ENCODE measurements at places on chromosomes 16 and 17. TPM values are rescaled to one million over a fixed set of nuclear protein-coding genes. Genes with fewer than 3 reads are reported as not detected.

GRCh38 chr17:12603566-12603965, 62.1 kb upstream of the MYOCD start:
- DNase-seq, result no peak

DNA sequence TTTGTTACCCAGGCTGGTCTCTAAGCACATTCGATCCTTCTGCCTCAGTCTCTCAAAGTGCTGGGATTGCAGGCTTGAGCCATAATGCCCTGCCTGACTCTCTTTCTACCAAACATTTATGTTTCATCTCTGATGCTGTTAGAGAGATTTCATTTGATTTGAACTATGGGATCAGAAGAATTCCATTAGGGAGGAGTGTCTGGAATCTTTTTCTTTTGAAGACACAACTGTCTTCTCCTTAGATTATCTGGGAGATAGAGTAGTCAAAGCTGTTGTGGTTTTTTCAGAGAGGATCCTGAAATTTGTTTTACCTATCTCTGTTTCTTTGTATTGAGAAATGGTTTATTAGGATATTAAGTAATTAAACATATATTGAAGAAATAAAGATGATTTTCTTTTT, 29.4 kb downstream of the WIPF2 start:
- DNase-seq, result no peak

- peak; percentile 82 for DNase-seq
These were observed 8.1 kb upstream of the CXCL16 start for GRCh38 chr17:4747847-4748246.

DNA sequence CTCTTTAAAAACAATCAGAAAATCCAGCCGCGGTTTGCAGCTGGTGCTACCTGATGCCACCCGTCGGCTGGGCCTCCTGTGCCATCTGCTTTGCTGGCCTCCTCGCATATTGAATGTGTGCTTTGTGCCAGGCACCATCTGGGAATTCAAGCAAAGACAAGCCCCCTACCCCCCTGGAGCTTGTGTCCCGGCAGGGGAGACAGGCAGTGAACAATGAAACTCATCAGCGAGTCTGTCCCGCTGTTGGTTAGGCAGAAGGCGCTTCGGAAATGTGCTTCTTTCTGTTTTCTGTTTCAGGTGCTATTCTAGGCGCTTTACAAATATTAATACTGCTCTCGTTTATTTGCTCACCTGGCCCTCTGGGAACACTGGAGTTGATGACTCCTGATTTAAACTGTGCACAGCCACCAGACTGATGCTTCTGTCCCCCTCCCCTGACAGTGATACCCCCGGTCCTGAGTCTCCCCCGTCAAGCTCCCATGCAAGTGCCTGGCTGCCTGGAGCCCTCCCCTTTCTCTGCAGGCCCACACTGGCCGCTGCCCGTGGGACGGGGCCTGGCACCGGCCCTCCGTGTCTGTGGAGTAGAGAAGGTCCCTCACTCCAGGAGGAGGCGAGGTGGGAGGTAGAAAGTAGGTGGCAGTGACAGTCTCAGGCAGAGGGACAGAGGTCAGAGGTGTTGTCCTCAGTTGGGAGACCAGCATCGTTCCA, 126.1 kb upstream of the PLCG2 start:
- DNase-seq, result no peak

DNA sequence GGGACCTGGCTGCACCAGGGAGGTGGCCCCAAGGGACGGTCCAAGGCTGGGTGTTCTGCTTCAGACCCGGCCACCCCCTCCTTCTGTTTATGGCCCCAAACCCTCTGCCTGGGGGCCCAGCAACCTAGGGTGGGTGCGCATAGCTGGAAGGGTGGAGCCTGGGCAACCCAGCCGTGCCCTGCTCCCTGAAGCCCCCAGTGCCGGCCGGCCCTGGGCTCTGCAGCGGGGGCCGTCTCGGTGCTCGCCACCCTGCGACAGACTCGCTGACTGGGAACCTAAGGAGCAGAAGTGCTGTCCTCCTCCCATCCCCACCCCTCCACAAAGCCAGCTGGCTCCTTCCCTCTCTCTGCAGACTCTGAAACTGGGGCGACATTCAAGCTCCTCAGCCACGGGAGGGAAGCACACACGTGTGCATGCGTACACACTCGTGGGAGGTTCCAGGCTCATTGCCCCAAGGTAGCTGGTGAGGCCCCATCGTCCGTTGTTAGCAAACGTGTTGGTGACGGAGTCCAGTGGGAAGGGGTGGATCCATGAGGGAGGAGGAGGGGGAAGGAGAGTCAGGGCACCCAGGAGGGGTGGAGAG, 43.4 kb downstream of the ENGASE start:
- DNase-seq, result no peak

DNA sequence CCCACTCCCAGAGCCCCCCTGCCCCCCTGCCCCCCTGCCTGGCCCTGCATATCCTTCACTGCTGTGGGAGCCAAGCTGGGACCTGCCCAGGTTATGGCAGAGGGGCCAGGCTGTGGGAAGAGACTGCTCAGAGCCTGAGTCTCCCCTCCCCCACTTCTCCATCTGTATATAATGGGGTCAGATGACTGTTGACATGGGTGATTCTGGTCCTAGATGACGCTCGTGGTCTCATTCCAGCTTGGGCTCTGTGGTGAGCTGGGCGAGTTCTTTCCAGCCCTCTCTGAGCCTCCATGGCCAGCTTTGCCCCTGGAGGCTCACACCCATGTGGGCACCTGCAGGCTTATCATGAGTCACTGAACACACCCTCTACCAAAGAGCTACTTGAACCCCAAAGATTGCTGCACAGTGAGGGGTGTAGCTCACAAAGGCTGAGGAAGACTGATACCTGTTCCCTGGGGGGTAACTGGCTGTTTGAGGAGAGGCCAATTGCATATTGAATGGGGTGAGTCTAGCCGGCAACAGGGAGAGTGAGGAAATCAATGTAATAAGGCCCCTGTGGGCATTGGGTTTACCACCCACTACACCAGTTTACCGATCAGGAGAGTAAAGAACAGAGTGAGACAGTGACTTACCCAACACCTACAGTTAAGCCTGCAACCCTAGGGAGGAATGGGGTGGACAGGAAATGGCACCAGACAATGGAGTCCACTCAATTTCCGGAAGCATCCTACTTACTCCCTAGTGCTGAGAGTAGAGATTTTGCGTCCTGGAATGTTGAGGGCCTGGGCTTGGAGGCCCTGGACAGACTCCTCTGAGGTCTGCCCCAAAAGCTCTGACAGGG, 4.2 kb upstream of the SREBF1 start:
- peak; percentile 71 for DNase-seq

GRCh38 chr16:78574571-78574970, 475.1 kb downstream of the WWOX start:
- no peak for DNase-seq

DNA sequence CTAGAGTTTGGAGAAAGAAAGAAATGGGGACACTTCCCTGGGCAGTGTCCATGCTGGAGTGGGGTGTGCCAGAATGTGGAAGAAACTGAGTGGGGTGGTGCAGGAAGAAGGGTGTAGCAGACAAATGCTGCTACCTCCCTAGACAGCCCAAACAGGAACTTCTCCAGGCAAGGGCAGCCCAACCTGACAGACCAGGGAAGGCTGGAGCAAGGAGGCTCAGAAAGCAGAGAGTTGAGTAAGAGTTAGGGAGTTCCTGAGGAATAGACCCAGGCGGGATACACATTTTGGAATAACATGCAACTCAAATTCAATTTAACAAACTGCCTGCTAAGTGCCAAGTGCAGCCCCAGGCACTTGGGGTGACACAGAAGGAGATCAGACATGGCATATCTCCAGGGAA, 1.0 kb upstream of the MYO18A start:
- no peak for DNase-seq

Gene TBC1D3E
- total RNA-seq, result not detected

Gene CNGB1
- total RNA-seq, result not detected

Gene HASPIN
- 25.3 TPM for total RNA-seq

Gene EVI2A
- 30.4 TPM for total RNA-seq

DNA sequence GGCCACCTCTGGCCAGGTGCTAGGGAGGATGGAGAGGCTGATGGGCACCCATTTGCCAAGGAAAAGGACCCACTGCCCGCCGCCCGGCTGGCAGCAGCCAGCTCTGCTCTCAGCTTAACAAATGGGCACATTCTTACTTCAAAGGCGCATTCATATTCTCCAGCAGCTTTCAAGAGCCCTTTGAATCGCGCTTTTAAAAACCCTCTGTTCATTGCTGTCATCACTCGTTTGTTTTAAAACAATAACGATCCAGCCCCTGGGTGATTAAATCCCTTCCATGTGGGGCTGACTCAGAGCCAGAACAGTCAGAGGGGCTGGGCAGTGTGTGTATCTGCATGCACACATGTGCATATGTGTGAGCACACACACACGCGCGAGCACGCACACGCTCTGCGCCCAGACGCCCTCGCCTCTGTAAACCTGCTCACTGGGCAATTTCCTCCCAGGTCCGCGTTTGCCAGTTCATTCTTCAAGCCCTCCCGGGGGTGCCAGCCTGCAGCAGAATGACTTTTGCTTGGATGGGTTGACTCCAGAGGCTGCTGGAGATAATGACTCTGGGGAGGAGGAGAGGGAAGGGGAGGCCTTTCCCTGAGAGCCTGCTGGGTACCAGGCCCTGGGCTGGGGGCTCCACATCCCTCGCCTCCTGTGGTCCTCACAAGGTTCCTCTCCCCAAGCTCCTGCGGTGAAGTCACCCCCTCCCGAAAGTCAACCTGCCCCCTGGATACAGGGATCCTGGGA, 133.1 kb downstream of the SDK2 start:
- no peak for DNase-seq

Gene PPM1E
- not detected for total RNA-seq

- peak; percentile 82 for DNase-seq
These were observed 1.0 kb downstream of the RHBDL3 start for GRCh38 chr17:32266389-32267301.

- peak; percentile 51 for DNase-seq
These were observed 66.3 kb downstream of the BPTF start for GRCh38 chr17:67891481-67892119.

DNA sequence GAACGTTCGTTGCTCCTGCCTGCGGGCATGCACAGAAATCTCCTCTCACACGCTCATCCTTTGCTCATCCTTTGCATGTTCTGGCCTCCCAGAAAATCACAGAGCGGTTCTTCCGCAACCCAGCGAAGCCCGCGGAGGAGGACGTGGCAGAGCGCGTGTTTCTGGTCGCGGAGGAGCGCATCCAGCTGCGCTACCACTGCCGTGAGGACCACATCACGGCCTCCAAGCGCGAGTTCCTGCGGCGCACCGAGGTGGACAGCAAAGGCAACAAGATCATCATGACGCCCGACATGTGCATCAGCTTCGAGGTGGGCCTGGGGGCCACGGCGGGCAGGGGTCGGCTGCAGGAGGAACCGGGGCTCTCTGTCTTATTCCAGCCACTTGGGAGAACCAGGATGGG, 9.6 kb upstream of the KATNB1 start:
- DNase-seq, result no peak

GRCh38 chr16:6692874-6693273, 639.8 kb upstream of the RBFOX1 start:
- no peak for DNase-seq

Gene SCO1
- 43.4 TPM for total RNA-seq

- no peak for DNase-seq
These were observed 24.4 kb downstream of the LASP1 start for GRCh38 chr17:38894276-38894675.

DNA sequence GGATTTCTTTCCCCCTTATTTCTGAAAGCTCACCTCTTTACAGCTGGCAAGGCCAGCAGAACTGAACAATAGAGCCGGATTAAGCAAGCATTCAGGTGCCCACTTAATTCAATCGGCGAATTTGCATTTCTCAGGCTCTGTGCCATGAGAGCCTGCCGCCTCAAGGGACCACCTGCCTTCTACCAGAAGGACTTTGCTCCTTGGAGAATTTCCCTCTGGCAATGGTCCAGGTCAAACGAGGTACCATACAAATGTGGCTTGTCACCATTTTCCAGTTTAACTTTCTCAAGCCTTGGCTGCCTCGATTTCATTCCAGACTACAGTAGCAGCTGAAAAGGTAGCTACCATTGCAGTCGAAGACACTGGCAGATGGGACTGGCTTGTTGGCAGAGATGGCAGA, 534.0 kb downstream of the MAF start:
- no peak for DNase-seq

DNA sequence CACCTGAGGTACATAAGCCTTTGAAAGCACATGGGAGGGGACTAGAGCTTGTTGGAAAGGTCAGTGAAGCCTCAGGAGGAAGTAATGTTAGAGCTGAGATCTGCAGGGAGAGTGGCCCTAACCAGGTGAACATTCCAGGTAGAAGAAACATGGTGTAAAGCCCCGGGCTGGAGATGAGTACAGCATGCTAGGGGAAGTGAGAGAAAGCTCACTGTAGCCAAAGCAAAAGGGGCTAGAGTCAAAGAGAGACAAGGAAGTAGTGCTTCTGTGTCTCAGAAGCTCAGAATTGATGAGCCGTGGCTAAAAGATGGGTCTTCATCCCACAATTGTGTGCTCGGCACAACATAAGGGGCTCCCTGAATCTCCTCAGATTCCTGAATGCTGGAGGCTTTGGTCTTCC, 481.8 kb downstream of the XYLT1 start:
- DNase-seq, result no peak

DNA sequence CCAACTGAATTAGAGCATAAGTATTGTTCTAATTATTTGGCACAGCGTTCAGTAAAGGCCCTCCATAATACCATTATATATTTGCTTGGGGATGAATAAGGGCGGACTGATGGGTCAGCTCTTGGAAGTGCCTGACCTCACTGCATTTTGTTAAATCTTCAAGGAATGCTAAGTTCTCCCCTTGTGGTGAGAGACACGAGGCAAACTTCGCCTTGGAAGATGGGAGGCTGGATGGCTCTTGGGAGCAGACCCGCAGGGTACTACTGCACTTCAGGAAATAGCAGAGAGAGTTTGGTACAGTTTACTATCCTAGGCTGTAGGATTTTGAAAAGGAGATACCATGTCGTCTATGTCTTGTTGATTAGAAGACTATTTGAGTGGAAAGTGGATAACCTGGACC, 87.0 kb upstream of the RPRML start:
- peak; percentile 41 for DNase-seq

GRCh38 chr17:27747462-27748359, 52.6 kb downstream of the NOS2 start:
- DNase-seq, result no peak

Gene UBALD1
- total RNA-seq, result 17.2 TPM

GRCh38 chr16:27811881-27812280, 251.6 kb downstream of the GSG1L start:
- DNase-seq, result no peak

Gene HBQ1
- total RNA-seq, result 1.6 TPM

DNA sequence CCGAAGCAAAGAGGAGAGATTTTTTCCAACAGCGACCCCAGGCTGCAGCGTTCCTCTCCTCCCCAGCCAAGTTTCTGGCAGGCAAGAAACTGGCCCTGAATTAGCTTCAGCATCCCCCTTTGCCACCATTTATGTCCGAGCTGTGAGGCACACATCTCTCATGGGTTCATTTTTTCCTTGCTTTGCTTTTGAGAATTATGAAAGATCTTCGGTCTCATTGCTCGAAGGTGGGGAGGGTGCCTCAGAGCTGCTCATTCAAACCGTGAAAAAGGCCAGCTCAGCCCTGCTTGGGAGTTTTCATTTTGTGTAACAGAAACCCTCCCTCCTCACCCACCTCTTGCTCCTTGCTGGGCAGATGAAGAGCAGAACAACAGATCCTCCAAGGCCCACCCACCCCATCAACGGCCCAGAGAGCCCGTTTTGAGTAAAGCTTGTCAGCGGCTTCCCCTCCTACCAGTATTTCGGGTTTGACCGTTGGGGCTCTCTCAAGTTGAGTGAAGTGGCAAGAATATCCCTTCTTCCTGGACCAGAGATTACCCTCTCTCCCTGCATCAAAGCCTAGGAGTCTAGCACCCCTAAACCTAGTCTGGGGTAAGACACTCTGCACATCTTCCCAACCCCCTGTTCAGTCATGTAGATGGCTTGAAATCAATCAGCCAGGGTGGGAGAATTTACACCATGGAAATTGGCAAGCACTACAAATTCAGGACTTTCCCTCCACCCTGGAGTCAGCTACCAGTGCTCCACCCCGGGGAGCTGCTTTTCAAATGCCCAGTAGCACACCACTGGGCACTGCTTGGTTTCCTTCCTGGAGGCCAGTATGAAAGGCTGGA, 1.8 kb downstream of the CCR7 start:
- peak; percentile 83 for DNase-seq

Measured in activated CD4-positive, alpha-beta T cell treated with anti-CD3 and anti-CD28 coated beads, Interleukin-2, amount 10 ng/mL, durations not matched to agents 24 days and 14 days (primary cell).